ENCODE measurements at places on chromosomes 1 and 21.

DNA sequence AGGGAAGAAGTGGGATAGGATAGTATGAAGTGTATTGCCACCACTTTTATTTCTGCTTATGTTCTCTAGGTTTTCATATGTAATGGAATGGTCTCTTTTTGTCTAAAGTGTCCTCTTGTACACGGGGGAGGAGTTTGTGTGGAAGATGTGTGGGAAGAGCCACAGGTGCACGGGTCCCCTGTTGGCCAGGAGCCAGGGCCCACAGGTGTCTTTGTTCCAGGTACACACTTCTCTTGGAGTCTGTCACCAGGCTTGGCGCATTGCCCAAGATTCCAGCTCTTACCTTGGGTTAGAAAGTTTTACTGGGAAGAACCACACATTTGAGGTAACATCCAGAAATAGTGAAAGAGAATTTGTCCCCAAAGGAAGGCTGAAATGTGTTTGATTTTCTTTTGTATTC, 10.5 kb downstream of the TENT5C start:
- no peak for DNase-seq

DNA sequence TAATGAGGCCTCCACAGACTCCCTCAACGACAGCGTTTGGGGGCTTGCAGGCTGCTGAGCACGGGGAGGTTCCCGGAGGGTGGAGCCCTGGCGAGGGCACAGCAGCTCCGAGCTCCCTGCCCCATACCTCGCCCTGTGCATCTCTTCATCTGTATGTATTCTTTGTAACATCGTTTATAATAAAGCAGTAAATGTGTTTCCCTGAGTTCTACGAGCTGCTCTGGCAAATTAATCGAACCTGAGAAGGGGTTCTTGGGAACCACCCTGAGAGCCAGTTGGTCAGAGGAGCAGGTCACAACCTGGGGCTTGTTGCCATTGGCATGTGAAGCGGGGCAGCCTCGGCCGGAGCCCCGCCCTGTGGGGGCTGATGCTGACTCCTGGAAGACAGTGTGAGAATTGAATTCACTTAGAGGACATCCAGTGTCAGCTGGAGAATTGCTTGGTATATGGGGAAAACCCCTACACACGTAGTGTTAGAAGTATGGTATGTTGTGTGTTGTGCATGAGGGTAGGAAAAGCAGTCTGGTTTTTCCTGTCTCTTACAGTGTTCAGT, 11.5 kb downstream of the SLC37A1 start:
- DNase-seq: no peak

DNA sequence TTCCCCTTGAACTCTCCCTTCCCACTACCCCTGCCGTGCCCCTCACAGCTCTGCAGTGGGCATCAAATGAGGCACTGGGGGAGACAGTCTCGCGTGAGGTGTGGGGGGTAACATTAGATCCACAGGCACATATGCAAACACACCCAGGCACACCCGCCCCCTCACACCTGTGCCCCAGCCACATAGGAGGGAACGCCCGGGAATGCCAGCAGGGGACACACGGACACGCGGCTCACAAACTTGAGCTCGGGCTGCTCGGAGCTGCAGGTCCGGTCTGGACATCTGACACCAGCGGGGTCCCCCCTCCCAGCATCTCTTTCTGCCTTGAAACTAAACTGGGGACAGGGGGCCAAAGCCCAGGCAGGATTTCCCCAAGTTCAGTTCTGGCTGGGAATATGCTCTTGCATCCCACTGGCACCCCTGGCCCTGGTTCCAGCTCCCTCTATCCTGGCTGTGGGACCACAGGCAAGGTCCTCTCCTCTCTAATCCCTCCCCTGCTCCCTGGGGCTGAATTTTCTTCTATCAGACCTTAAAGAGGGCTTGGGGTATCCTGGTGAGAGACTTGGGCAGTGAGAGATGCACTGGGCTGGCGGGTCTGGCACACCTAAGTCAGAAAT, 30.6 kb downstream of the CDCP2 start:
- DNase-seq: no peak

DNA sequence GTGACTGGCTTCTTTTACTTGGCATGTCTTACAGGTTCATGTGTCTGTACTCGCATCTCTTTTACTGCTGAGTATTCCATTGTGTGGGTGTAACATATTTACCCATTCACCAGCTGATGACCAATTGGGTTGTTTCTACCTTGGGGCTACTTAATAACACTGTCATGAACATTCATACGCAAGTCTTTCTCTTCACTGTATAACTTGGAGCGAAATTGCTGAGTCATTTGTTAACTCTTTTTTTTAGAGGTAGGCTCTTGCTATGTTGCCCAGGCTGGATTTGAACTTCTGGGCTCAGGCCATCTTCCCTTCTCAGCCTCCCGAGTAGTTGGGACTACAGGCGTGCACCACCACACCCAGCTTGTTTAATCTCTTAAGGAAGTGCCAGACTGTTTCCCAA, 6.5 kb downstream of the PYCR2 start:
- no peak for DNase-seq

- DNase-seq: no peak
Observed at GRCh38 chr1:153364766-153365666, 7.4 kb downstream of the S100A9 start.

GRCh38 chr1:186487163-186487562, 26.2 kb upstream of the PDC start:
- DNase-seq: no peak

- no peak for DNase-seq
Observed at GRCh38 chr1:220952961-220953643, 73.9 kb downstream of the HLX start.

DNA sequence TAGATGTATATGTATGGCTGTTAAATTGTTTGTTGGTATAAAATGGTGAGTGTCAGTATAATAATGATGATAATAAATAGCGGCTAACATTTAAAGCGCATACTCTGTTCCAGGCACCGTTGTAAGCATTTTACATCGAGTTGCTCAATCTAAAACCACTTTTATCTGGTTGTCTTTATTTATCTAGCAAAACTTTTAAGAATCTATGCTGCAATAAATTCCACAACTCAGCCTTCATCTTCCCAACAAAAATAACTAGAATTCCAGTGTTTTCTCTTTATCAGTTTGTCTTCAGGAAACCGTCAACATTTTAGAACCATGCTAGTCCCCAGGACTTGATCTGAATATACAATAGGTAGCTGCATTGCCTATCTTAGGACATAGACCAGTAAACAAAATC, 19.3 kb upstream of the SLC16A1 start:
- DNase-seq: no peak

DNA sequence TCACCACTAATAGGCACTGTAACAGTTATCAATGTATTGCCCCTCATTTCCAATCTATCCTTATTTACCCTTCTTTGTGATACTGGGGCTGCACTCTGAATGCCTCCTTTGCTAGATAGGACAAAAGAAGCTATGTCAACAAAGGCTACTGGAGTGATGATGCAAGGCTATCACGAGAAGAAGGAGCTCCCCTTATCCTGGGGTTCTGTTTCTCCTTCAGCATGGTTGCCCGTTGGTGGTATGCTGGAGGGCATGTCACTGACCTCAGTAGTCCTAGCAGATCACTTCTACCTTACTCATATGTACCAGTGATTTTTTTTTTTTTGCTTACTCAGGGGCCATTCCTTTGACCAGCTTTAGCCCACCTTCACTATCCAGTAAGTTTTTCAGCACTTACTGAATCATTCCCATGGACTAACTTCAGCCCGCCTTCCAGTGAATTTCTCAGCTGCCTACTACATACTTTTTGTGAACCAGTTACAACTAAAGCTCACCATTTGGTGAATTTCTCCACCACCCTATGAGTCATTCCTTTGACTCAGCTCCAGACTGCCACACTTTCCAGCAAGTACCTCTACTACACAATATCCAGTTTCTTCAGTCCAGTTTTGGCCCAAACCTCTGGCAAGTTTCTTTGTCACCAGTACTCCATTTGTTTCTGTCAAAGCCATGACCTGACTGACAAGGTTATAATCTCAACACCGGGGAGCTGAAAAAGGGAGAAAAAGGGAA, 944.5 kb downstream of the KCNT2 start:
- DNase-seq: no peak

GRCh38 chr1:182527680-182528079, 61.4 kb downstream of the RNASEL start:
- no peak for DNase-seq

GRCh38 chr1:22592919-22593790, 29.9 kb downstream of the EPHA8 start:
- no peak for DNase-seq

DNA sequence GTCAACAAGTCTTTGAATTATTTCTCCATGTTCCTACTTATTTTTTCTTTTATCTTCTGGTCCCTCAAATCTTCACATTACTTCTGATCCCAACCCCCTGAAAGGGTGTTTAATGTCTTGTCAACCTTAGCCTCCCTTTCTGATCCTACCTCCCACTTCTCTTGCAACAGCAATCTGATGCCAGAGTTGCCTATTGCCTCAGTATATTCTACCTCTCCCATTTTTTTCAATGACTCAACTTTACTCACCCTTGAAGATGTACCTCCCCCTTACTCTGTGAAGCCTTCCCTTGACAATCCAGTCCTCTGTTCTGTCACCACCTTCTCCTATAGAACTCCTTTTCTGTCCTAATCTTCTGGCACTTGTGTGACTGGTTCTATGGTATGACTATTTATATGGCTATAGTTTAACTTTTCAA, 99.5 kb upstream of the CD55 start:
- no peak for DNase-seq

GRCh38 chr1:154773551-154773950, 96.5 kb downstream of the KCNN3 start:
- no peak for DNase-seq

- no peak for DNase-seq
Observed at GRCh38 chr21:32914424-32915039, 111.2 kb upstream of the OLIG2 start.

DNA sequence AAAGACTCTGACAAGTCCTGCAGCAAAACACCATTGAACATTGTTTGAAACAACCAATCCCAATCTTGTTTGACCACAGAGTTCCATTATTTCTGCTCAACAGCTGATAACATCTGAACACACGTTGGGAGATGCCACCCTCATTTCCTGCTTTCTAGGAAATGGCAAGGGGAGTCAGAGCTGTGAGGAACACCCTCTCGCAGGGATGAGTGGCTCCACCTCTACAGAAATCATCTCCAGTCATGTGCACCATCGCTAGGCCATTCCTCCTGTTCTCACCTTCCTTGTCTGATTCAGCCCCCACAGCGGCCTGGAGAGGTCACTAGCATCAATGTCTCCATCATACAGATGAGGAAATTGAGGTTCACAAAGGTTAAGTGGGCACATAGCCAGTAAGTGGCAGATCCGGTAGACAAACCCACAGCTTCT, 22.4 kb upstream of the RUNX3 start:
- DNase-seq: no peak

GRCh38 chr1:236417336-236417735, 23.2 kb downstream of the EDARADD start:
- DNase-seq: no peak

DNA sequence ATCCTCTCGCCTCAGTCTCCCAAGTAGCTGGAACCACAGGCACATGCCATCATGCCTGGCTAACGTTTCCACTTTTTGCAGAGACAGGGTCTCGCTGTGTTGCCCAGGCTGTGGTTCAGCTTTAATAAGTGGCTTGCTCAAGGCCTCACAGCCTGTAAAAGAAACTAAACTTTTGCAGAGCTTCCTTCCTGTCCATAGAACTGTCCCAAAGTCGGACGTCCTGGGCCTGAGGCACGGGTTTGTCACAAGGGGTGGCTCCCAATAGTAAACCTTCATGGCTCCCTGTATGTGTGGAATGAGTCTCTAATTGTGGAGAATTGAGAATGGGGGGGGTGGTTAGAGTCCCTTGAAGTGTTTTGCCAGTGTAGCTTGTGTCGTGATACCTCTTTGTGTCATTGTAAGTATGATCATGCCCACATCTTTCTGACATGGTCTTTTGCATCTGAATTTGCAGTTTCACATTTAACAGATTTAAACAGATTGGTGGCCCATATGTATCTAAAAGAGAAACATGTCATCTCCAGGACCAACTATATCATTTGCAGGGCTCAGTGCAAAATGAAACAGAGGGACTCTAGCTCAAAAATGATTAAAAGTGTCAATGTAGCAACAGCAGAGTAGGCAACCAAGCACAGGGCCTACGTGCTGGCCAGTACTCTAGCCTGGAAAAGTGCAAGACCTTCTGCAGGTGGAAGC, 332.1 kb downstream of the KIF26B start:
- no peak for DNase-seq

GRCh38 chr1:30969903-30970302, 61.3 kb upstream of the SDC3 start:
- no peak for DNase-seq

DNA sequence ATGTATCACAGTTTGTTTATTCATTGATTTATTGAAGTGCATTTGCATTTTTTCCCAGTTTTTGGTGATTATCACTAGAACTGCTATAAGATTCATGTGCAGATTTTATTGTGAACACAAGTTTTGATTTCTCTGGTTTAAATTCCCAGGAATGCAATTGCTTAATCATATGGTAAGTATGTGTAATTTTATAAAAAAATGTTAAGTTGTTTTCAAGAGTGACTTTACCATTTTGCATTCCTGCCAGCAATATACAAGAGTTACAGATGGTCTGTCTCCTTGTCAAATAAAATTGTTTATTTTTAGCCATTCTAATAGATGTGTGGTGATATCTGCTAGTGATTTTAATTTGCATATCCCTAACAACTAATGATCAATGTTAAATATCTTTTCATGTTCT, 127.3 kb upstream of the APP start:
- DNase-seq: no peak

DNA sequence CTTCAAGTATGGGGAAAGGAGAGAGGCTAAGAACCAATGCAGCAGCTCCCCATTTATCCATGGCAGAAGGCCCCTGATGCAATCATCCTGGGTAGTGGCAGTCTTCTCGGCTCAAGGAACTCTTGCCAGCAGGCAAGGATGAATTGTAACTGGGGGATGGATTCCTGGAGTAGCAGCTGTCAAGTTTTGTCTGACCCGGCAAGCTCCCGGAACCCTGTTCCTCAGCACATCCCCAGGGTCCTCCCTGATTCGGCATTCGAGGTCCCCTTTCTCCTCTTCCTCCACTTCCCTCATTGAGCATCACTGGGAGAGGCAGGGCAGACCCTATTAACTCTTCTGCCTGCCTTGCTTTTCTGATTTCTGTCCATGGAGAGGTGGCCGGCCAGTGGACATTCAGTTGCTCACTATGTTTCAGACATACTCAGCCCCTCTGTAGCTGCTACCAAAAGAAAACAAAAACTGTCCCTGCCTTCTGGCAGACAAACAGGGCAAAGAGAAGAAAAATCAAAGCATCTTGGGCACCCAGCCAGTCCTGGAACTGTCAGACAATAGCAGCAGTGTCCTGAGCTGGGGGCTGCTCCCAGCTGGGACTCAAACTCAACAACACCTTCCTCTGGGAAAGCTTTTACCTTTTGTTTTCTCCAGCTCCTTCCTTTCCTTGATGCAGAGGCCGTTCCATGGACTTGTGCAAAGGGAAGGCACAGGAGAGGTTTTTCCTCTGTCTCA, 5.6 kb upstream of the PTCH2 start:
- DNase-seq: no peak
